ENCODE measurements at places on chromosomes 2 and 18.

DNA sequence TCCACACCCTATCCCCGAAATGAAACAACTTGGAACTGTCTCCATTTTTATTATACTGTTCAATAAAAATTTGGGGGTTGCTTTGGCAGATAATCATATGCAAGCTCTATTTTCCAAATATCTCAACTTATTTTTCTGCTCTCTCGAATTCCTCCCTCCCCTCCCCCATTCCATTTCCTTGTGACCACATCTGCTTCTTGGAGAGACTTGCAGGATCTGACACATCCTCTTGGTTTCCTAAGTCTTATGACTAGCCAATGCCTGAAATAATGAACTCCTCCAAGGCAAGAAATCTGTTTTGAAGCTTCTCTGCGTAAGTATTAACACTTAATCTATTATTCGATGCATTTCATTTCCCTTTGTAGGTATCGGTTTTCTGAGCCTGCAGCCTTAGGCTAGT lies 16.1 kb downstream of the TGIF1 start:
- no peak for DNase-seq

GRCh38 chr2:188746727-188747126 lies 227.4 kb upstream of the COL3A1 start:
- DNase-seq, result no peak

DNA sequence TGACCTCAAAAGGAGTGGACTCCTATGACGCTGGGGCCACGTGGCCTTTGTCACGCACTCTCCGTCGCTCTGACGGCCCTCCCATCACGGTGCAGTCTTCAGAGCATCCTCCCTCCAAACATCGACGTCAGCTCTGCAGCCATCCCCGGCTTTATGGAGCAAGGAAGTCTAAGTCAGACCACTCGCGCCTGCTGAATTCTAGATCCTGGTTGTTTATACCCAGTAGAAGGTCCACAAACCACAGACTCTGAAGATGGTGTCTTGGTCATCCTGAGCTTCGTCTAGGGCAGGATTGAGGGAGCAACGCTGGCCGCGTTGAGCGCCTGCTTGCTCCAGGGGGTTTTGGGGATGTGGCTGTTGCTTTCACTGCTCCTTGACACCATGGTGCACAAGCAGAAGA lies 228.0 kb upstream of the SALL3 start:
- DNase-seq, result no peak

DNA sequence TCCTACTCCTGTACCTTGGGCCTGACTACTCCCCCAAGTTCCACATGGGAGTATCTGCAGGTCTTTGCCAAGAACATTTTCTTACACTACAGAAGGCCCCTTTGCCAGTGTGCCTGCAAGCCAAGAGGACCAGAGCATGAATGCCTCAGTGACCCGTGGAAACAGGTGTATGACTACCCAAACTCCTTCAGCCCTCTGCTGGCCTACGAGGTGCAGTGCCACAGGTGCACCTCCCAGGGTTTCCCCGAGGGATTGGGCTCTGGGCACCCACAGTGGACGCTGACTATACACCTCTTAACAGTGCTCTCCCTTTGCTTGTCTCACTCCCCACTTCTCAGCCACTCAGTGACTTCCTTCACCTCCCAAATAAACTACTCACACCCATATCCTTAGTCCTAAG lies 91.4 kb downstream of the COL6A3 start:
- DNase-seq, result no peak

DNA sequence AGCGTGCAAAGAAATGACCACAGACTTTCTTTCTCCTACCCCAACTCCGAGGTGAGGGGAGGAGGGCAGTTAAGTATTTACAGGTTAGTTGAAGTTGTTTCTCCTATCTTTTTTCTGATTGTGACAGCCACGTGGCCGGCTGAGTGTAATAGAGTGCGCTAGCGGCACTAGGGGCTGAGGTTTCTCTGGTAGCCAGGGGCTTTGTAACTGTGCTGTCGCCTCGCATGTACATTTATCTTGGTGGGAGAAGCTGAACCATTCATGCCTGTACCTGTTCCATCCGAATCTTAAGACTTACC lies 214.1 kb upstream of the STON1 start:
- DNase-seq, result no peak

GRCh38 chr2:179226203-179226960 lies 38.2 kb downstream of the SESTD1 start:
- no peak for DNase-seq

DNA sequence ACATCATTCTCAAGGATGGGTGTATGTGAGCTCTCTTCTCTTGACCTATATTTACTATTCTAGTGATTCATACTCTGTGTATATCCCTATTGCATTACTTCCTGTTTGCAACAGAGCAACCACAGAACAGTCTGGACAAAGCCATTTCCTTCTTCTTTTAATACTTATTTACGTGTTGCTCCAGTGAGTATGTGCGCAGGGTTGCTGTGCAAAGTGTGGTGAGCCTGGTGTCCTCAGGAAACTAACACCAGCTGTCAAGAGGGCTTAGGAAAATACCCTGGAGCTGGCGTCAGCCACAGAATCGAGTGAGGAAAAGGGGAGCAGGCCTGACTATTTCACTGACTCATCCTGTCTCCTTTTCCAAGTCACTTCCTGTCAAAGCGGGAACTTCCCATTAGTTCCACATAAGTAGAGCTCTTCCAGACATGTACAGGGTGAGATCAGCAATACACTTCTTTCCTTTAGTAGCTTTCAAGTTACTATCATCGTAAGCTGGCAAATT lies 214.1 kb upstream of the COPS8 start:
- no peak for DNase-seq

GRCh38 chr18:32801228-32801627 lies 28.4 kb upstream of the KLHL14 start:
- DNase-seq, result no peak

GRCh38 chr18:49177812-49178211 lies 227.0 kb upstream of the SMAD7 start:
- no peak for DNase-seq
